ENCODE measurements at places on chromosomes 3 and 15. TPM values are rescaled to one million over a fixed set of nuclear protein-coding genes. Genes with fewer than 3 reads are reported as not detected.

Gene CPLX3
- 1.7 TPM for total RNA-seq

GRCh38 chr3:123878807-123879206 is 5.3 kb downstream of the MYLK start:
- DNase-seq: no peak

Gene C3orf22
- not detected for total RNA-seq

DNA sequence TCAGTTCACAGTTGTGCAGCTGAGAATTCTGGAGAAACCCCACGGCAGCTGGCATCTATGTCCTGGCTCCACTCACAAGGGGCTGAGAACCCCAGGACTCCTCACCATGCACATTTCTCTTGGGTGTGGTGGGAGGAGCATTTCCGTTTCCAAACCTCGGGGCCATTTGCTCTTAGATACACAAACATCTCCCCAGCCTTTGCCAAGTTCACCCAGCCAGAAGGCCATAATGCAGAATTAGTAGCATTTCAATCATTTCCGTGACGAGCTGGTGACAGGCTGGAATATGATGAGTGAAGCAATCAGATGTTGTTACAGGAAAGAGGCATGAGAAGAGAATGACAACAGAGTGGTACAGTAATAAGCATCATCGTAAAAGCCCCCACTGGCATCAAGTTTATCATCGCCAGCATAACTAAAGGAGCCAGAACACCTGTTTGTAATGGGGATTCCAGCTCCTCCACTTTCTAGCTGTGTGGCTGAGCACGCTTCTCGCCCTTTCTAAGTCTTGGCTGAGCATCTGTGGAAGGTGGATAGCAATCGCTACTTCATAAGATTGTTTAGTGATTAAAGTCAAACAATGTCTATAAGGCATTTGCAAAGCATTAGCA is 82.0 kb downstream of the LIPC start:
- DNase-seq: no peak

DNA sequence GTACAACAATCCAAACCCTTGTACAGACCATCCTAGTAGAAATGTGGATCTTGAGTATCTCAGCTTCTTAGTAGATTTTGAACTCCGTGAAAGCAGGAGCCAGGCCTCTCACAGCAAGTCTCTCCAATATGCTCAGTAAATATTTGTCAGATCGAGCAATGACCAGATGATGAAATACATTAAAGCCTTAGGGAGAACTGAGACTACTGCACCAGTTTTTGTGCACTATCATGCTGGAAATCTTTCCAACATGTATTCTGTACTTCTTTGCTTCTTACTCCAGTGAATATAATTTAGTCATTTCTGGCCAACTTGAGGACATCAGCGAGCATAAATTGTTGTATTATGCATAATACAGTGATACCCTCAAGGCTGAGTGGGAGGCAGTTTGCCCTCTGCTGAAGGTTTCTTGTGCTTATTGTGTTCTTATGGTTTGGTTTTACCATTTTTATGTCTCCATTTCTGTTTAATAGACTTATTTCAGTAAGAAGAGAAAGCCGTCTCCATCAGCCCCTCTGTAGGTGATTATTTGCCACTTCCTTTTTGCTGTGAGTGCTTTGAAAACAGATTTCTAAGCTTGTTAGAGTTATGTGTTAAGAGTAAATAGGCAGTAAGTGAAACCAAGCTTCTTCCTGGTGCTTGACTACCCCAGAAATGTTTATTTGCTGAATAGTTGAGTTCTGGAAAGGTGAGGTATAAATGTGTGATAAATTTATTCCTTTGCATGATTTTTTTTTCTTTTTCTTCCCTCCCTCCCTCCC is 147.1 kb downstream of the PGPEP1L start:
- DNase-seq: no peak

Gene PRTG
- total RNA-seq: not detected

Gene SI
- total RNA-seq: not detected

DNA sequence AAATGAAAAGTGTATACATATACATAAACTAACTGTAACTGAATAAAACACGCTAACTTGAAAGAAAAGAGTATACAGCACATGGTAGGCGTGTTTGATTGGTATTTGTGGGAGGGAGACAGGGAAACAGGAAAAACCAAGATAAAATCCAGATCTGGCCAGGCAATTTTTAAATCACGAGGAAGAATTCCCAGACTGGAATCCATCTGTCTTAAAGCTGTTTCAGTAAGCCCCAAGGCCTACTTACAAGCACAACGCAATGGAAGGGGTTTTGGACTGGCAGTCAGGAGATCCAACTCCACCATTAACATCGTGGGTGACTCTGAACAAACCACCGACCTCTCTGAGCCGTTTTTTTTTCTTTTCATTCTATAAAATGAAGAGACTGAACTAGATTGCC is 195.8 kb downstream of the OSBPL10 start:
- no peak for DNase-seq

Gene EBLN2
- total RNA-seq: 15.5 TPM

Gene PDZRN3
- total RNA-seq: not detected

- no peak for DNase-seq
Observed at GRCh38 chr3:50427217-50427616, 67.9 kb upstream of the TMEM115 start.

GRCh38 chr3:63617391-63617790 is 35.1 kb upstream of the SNTN start:
- DNase-seq: no peak

- DNase-seq: no peak
Observed at GRCh38 chr15:67195305-67195704, 59.2 kb downstream of the AAGAB start.

DNA sequence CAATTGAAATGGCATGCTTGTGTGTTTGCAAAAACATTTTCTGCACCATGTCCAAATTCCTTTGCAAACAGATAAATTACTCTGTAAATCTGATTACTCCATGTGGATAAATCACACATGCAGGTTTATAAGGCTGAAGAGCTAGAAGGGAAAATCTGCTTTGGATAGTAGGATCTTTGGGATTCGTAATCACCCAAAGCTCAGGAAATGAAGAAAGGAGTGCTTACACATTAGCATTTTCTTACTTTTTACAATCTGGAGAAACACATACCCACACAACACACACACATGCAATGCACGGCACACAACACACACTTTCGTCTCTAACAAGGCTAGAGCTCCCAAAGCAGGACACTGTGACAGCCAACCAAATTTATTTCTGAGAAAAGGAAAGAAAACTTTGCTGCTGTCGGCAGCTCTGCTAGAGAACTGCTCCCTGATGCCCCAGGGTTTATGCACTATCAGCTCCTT is 2.1 kb downstream of the LSAMP start:
- DNase-seq: no peak

DNA sequence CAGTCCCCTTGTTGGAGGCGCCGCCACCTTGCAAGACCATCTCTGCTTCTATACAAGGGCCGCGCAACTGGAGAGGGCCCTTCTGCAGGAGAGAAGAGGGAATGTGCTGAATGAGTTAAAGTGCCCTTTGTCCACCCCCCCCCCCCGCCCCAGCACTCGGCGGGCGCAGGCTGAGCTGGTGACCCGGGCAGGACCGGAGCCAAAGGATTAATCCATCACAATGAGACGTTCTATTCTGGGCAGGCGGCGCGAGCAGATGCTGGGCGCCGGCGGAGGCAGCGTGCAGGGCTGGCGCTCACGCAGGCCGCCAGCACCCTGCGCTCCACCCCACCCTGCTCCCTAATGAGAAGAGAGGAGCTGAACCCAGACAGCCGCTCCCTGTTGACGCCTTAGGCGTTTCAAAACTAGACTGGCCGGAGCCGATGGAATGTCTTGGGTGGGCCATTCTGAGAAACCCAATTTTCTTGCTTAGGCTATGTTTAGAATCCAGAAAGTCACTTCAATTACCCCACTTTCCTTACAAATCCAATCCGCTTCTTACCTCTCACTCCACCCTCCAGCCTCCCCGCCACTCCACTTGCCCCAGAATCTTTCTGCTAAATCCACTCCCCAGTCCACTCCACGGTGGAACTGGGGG is 32.9 kb downstream of the GJD2 start:
- DNase-seq: no peak

GRCh38 chr15:96406701-96407100 is 76.2 kb downstream of the NR2F2 start:
- no peak for DNase-seq

Gene MUSTN1
- total RNA-seq: 1.3 TPM

Gene ASB14
- not detected for total RNA-seq

DNA sequence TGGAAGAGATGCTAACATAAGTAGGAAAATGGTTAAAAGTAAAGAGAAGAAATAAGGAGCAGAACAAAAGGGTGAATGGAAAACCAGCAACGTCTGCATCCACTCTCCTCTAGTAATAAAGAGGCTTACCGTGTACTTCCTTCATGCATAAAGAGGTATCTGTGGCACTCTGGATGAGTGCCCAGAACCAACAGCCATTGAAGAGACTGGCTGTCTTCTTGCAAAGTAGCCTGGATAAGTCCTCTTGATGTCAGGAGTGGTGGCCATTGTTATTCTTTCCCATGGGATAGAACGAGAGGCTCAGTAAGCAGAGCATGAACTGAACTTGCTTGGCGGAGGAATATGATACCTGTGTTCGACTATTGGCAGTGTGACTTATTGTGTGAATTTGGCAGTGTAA is 186.2 kb upstream of the RASGRP1 start:
- no peak for DNase-seq

- DNase-seq: no peak
Observed at GRCh38 chr15:58403581-58403980, 28.2 kb upstream of the LIPC start.

DNA sequence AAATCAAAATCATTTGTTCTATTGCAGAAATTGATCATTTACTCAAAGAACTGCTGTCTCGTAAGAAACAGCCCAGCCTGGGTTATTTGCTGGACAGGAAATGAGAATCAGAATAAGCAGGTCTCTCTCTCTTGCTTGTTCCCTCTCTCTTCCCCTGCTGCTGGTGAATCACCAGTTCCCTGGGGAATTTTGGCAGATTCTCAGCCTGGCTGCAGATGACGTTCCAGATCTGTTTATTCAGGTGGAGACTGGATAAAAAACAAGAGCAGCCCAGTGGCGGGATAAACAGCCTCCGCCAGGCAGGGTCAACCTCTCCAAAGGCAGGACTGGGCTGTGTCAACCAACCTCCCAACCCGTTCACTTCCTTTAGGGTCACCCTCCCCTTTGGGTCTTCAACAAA is 72.1 kb downstream of the LRIG1 start:
- DNase-seq: no peak

Gene ARPIN
- total RNA-seq: not detected

DNA sequence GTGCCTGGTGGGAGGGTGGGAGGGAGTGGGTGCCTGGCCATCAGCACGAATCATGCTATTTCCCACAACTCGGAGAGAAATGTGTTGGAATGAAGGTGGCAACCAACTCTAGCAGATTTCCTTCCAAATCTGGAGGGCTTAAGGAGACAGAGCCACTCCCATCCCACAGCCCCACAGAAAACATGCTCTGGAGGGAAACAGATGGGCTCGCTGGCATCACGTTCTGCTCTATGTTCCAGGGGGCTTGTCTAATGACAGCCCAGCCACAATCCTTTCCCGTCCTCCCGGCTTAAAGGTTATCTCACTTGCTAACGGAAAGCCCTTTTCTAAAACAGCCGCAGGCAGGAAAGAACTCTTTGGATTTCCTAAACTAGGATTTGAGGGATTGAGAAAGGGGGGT is 65.3 kb downstream of the ADAMTS17 start:
- no peak for DNase-seq

Gene OR5K2
- not detected for total RNA-seq

DNA sequence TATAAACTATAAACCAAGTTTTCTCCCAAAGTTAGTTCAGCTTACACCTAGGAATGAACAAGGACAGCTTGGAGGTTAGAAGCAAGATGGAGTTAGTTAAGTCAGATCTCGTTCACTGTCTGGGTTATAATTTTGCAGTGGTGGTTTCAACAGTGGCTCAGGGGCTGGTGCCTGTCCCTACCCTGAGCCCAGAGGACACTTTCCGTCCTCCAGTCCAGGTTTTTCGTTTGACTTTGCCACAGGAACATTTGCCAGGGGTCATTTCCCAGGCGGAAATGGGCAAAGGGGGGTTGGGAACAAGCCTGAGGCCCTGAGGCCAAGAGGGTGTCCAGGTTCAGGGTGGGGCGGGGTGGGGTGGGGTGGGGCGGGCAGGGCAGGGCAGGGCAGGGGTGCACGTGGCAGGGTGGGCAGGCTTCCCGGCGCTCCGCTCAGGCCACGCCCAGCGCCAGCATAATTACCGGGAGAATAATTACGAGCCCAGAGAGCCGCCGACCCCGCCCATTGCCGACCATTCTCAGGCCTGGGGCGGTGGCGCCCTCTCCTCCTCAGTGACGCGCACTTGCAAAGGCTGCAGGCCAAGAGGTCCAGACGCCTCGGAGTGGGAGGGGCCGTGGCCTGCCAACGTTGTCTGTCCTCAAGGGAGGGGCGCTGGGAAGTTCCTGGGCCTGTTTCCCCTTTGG is 70.4 kb downstream of the KLF13 start:
- no peak for DNase-seq

DNA sequence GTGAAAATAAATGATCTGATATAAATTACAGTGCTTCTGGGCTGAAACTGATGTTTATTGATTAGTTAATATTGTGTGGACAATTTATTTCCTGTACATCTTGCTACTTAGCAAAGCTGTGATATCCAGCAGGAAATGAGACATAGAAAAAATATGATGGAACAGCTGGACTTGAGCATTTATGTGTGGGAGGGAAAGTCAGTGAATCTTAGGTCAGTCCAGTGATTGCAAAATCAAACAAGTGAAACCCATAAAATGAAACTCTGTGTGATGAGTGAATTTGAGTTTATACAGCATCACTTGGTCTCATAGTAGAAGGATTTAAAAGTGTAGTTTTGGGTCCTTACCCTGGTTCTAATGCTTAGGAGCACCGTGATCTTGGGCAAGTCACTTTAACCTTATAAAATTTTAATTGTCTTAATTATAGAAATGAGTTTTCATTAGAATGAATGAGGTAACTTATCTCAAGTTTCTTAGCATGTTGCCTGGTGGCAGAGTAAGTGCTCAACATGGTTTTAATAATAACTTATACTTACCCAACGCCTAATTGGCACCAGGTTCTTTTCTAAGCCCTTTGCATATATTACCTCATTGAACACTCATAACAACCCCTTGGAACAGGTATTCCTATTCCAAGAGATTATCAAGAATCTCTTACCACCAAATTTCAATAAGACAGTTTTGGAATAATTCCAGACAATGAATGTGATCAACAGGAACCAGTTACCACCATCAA is 194.6 kb downstream of the ADAMTSL3 start:
- DNase-seq: no peak

DNA sequence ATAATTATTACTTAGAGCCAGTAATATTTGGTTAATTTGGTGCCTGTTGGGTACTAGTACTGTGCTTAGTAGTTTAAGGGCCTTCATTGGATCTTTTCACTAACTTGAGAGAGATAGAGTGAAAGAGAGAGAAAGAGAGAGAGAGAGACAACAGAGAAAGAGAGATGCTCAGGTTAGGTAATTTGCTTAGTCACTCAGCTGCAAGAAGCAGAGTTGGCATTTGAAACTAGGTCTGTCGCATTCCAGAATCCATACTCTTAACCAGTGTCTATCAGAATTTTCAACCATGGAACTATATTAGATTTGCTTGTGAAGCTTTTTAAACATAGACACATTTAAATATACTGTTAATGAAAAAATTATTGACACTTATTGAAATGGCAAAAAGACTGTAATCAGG is 31.1 kb upstream of the NUDT16 start:
- no peak for DNase-seq

GRCh38 chr3:134147411-134147810 is 103.2 kb downstream of the RYK start:
- DNase-seq: no peak
